ENCODE measurements at places on chromosomes 13 and 19.
A peak's percentile ranks its signal among the peaks of the same experiment; 100 is the strongest.

DNA sequence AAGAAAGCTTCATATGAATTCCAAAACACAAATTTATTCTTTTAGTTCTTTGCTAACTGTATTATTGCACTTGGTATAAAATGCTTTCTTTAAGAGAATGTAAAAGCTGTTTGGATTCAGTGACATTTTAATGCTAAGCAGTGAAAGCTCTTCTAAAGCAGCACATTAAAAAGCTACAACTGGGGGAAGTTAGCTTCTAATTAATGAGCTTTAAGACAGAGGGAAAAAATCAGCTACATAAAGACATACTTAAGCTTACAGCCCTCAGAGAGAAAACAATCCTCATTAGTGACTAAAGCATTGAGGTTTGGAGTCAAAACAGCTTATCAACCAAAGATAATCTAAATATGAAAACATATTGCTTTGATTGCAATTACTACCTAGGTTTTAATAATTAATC is 1222.2 kb upstream of the SPRY2 start:
- no peak for DNase-seq

- no peak for DNase-seq
Observed at GRCh38 chr13:95950103-95950502, 103.1 kb downstream of the UGGT2 start.

GRCh38 chr13:20993211-20993610 is 68.2 kb downstream of the LATS2 start:
- no peak for DNase-seq

- peak; percentile 80 for DNase-seq
Observed at GRCh38 chr19:14505488-14506239, 9.7 kb upstream of the GIPC1 start.

DNA sequence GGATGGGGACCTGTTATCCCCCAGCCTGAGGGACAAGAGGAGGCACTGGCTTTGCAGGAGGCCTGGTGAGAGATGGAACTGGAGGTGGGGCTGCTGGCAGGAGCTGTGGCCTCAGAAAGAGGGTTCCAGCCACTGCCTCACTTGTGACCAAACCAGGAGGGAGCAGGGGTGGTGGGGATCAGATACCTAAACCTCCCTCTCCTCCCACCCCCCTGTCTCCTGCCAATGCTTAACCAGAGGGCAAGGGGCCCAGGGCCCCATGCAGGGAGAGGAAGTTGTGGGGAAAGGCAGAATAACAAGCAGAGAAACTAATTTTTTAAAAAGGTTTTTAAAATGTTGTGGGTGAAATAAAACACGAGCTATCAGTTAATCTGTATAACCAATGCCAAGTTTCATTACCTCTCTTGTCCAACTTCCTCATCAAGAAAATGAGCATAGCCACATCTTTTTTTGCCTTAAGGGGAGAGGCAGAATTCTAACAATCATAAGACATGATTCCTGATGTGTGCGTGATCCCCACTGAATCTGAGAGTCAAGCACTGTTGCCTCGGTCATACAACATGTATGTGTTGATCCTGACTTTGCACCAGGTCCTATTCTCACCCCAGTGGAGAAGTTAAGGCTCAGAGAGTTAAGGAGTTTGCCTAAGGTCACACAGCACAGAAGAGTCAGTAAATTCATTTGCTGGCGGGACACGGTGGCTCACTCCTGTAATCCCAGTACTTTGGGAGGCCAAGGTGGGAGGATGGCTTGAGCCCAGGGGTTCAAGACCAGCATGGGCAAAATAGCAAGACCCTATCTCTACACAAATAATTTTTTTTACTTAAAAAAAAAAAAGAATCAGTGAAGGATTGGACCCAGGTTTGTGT is 12.9 kb downstream of the FXYD5 start:
- DNase-seq, result no peak

- peak; percentile 43 for DNase-seq
Observed at GRCh38 chr19:13906521-13906904, 512 bp downstream of the CC2D1A start.

DNA sequence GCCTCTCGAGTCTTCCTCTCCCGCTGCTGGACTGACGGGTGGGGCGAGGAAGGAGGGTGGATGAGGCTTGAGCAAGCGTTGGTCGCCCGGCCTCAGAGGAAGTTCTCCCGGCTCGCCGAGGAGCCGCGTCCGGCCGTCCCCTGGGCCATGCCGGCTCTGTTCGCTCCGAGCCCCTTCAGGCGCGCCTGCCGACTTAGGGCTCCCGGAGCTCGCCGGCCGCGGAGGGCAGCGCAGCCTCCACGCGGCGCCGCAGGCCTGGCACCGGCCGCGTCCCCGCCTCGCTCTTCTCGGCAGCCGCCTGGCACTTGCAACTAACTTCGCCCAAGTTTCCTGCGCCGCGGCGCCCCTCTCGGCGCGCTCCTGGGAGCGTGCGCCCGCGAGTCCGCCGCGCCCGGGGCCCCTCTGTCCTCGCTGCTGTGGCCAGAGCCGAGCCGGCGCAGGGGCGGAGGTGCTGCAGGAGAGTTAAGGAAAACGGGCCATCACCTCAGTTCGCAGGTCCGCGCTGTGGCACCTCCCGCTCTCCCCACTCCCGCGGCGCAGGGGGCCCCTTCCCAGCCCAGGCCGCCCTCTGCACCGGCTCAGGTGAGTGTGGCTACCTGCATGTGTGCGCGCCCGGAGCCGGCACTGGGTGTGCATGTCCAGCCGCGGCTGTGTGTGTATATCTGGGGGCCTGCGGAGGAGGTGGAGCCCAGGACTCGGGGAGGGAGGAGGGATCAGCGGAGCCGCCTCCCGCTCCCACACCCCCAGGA is 641 bp upstream of the SOX21 start:
- no peak for DNase-seq
